Thoracic aorta (tissue), 2 donors: ENCODE measurements at places on chromosomes 4 and X.

- H3K27me3 ChIP-seq, result no peaks in the 10 kb centered on the region
- no peak for DNase-seq
- H3K4me3 ChIP-seq, result no peak overlapping the region
- no peaks in the 10 kb centered on the region for H3K4me1 ChIP-seq
- H3K27ac ChIP-seq, result no peak overlapping the region
These were observed 128.2 kb downstream of the AFF2 start for GRCh38 chrX:148628621-148629020.

DNA sequence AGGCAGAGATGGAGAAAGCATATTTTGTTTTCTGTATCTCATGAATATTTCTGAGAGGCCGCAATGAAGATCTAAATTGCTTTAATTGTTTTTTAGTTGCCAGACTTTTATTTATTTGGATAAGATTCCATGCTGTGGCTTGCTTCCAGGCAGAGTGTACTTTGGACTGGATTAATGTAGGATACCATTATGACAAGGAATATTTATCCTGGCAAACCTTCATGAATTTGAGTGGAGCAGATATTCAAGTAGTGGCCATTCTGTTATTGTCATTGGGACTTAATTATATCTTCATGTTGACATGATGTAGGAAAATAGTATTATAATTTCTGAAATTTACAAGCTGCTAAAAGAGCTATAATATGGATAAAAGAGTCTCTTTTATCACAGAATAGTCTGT lies 182.9 kb downstream of the C4orf33 start:
- H3K27me3 ChIP-seq, result no peaks in the 10 kb centered on the region
- H3K4me1 ChIP-seq, result no peaks in the 10 kb centered on the region
- H3K4me3 ChIP-seq, result no peak overlapping the region
- DNase-seq, result no peak

DNA sequence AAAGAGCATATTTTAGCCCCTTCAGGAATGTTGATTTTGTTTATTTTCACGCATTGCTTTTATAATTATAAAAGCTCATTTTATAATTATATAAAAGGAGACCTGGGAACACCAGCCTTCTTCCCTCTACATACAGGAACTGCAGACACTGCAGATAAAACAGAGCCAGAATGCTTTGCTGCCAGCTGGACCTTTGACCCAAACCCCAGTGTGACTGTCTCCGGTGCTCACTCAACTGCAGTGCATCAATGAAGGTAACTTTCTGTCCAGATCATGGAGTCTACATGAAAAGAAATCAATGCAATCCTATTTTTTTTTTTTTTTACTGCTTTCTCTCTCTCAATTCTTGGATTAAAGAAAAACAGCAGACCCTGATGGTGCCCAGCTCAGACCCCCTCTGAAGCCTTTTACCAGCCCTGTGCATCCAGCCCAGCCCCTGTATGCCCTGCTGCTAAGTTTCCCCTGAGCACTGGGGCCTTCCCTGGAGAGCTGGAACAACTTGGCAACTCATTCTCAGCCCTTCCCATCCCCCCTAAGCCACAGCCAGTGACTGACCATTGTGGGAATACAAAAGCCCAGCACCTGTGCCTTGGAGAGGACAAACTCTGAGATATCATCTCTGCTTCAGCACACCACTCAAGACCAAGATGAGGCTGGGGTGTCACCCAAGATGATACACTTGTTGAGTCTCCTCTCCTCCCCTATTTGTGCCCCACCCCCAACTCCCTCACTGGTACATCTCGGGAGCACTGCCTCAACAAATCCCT lies 182.1 kb downstream of the EVC2 start:
- no peak for DNase-seq
- no peaks in the 10 kb centered on the region for H3K4me1 ChIP-seq
- H3K27me3 ChIP-seq, result no peaks in the 10 kb centered on the region
- H3K4me3 ChIP-seq, result no peak overlapping the region

DNA sequence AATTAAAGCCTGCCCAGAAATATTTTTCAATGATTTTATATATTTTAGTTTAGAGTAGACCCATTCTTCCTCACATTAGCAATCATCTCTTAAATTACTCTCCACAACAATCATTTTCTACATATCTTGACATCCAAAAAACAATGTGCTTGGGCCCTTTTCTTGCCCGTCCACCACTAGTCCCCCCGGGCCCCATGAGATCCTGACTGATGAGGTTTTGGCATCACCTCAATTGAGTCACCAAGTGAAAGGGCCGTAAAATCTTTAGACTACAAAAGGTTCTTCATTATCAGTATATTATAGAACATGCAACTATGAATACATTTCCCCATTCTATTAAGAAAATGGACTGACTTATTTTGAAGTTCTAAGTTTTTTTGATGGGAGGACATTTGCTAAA lies 4.0 kb upstream of the CDKL2 start:
- no peak overlapping the region for H3K27ac ChIP-seq
- no peaks in the 10 kb centered on the region for H3K27me3 ChIP-seq
- H3K4me1 ChIP-seq, result no peaks in the 10 kb centered on the region
- DNase-seq, result no peak
- no peaks in the 10 kb centered on the region for H3K36me3 ChIP-seq

DNA sequence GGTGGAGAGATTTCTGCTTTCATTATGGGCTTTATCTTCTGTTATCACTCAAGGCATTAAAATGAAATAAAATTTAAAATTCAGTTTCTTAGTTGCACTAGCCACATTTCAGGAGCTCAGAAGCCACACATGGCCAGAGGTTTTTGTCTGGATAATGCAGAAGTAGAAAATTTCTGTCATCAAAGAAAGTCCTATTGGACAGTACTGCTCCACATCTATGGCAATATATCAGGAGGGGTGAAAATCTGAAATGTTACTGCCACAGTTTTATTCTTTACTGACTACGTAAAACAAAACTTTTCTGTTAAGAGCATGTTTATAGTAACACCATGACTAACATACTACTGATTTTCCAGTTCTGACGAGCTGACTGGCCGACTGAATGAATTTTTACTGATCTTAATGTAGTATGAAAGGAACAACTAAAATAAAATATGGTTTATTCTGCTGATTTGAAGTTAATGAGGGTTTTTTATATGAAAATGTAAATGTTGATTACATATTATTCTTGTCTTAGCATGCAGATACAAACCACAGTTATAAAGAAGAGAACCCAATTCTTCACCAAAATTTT lies 264.0 kb upstream of the HAND2 start:
- H3K27ac ChIP-seq, result no peak overlapping the region
- H3K4me3 ChIP-seq, result no peak overlapping the region
- H3K4me1 ChIP-seq, result no peaks in the 10 kb centered on the region
- no peaks in the 10 kb centered on the region for H3K36me3 ChIP-seq
